Activated CD8-positive, alpha-beta memory T cell treated with anti-CD3 and anti-CD28 coated beads for 48 hours (primary cell): ENCODE measurements at places on chromosomes 2 and 18.

- DNase-seq = no peak
These were observed 17.2 kb downstream of the PCBP1 start for GRCh38 chr2:70104231-70105111.

GRCh38 chr18:67402543-67402942 lies 114.0 kb downstream of the DSEL start:
- DNase-seq = no peak

GRCh38 chr2:187232749-187233148 lies 215.3 kb downstream of the CALCRL start:
- no peak for DNase-seq

DNA sequence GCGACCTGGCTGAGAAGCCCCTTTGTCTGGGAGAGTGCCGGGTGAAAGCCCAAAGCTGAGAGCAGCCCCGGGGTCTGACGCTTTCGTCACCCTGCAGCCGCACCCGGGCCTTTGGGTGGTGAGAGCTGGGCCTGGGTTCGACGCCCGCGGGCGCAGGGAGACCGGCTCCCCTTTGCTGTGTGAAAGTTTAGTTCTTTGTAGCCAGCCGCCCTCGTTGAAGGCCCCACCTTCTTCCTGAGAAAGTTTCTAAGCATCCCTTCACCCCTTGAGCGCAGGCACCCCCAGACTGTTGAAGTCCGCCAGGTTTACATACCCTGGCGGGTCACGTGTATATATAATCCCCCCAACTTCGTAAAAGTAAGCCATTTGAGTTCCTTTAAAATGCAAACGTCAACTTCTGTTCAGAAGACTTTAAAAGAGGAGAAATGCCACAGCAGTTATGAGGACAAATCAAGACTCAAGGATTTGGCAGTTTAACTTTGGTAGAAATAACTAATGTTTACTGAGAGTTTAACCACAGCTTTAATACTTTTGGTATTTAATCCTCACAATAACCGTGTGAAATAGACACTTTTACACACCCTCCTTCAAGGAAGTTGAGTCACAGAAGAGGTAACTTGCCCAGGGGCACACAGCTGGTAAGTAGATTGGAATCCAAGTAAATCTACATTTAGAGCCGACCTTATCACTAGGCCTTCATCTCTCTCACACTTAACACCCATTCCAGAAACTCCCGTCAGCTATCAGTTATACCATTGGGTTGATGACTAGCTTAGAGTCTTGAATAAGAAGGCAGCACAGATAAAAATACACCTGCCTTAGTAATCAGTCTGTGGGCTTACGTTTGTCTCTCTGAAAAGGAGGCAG lies 1.1 kb upstream of the MBOAT2 start:
- DNase-seq = no peak

GRCh38 chr2:134504586-134505336 lies 214.0 kb downstream of the TMEM163 start:
- no peak for DNase-seq

GRCh38 chr18:44715245-44715644 lies 34.6 kb downstream of the SETBP1 start:
- DNase-seq = no peak

- no peak for DNase-seq
These were observed 317.2 kb downstream of the TSN start for GRCh38 chr2:122072666-122073065.

GRCh38 chr18:46712406-46712805 lies 44.4 kb downstream of the ST8SIA5 start:
- no peak for DNase-seq

DNA sequence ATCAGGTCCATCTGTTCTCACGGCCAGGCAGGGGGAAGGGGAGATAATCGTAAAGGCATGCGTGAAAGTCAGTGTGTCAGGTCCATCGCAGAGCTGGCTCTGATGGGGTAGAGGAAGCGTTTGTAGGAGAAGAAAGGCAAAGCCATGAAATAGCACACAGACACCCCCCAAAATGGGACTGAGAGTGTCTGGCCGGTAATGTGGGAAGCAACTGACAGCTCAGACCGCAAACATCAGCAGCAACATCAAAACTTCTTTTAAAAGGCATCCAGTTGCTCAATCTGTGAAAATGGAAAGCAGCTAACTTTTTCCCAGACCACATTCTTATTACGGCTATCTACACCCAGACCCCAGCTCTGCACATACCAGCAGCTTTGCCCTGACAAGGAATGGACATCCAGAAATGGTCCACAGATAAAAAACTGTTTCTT lies 232.6 kb downstream of the EN1 start:
- DNase-seq = no peak

GRCh38 chr2:235542733-235543127 lies 48.9 kb downstream of the AGAP1 start:
- DNase-seq = no peak

DNA sequence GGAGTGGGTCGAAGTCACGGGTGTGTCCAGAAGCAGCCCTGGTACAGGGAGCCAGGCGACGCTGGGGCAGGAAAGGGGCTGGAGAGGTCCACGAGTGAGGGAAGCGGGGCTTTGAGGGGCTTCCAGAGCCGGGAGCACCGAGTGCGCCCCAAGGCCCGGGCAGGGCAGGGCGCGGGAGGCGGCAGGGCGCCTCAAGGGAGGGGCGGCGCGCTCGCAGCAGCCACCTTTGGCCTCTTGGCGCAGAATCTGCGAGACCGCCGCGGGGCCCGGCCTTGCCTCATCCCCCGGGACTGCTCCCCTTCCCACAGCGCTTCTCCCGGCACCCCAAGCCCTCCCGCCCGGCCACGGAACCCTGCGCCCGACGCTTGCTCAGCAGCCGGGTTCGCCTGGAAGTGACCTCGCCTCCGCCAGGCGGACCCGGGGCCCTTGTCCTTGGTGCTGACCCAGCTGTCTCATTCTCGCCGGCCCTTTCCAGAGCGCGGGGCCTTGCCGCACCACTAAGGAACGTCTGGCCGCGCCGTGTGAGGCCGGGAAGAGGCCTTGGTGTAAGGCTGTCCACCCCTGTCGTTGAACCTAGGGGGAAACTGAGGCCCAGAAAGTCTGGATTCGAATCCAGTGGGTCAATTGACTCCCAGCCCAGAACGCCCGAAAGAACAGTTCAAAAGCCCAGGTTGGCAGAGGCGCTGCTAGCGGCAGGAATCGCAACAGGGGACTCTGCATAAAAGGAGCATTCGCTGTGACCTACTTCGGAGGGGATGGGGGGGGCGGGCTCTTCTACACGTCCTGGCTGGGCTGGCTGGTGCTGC lies 584 bp upstream of the DNER start:
- peak; percentile 3 for DNase-seq

GRCh38 chr2:216775043-216775453 lies 79.7 kb upstream of the IGFBP5 start:
- DNase-seq = no peak

- DNase-seq = no peak
These were observed 296 bp downstream of the TTC21B start for GRCh38 chr2:165953306-165953654.

DNA sequence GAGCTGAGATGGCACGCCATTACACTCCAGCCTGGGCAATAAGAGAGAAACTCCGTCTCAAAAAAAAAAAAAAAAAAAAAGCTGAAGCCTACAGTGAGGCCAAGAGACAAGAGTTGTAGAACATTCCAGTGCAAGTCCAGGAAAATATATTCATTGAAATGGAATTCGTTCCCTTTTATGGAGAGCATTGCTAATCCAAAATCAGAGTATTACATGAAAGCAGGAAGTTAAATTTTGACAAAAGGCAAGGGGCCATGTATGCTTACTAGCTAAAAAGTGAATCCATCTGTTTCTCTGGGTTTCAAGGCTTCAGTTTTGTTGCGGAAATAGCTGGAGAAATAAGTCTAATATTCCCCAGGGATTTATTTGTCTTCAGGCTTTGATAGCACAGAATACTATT lies 471.7 kb downstream of the THSD7B start:
- no peak for DNase-seq

DNA sequence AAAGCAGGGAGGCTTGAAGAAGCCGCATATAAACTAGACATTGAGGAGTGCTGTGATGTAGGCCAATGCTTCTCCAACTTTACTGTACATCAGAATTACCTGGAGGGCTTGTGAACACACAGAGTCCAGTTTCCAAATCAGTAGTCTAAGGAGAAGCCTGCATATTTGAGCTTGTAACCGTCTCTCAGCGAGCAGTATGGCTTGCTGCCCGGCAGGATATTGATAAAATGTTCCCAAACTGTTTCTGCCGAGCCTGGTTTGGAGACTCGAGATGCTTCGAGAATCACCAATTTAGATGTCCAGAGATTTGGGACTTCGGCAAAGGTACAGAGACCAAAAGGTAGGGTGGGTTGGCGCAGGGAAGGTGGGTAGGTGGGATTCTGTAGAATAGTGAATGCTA lies 11.0 kb upstream of the RAB31 start:
- no peak for DNase-seq

DNA sequence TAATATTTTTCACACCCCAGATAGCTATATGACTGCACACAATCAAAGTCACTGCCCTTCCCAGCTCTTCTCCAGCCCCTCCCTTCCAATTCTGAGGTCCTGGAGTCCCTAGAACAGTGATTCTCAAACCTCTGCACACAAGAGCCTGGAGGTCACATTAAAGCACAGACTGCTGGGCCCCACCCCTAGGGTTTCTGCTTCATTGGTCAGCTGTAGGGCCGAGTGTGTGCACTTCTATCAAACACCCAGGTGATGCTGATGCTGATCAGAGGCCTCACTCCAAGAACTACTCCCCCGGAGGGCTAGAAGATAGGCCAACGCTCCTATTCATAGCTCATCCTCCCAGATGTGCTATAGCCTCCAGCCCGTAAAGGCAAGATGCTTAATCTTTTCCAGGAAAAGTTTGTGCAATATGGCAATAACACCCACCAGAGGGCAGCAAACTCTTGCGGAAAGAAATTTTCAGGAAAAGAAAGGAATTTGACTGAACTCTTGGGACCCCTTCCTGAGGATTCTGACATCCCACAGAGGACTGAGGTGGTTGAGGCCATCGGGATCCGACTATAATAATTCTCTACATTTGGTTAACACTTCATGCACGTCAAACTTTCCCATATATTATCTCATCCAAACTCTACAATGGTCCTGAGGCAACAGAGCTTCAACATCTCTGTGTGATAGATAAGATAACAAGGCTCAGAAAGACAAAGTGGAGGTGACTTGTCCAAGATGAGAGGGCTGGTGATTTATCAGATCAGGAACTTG lies 194.2 kb upstream of the PKDCC start:
- no peak for DNase-seq

DNA sequence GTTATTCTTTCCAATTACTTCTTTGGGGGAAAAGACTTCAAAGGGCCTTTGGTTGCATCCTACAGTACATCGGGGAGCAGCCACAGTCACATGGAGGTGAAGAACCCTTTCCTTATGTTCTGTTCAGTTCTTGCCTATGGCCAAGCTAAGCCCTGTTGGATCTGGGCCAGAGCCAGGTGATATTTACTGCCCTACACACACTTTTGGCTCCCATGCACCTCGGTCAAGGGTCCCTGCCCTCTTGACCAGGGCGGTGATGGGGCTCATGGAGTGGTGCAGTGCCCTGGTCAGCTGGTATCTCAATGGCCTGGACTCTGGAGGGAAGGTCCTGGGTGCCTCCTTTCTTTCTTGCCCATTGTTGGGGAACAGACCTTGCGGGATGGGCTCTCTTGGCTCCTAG lies 98.7 kb downstream of the VAPA start:
- DNase-seq = no peak

- DNase-seq = no peak
These were observed 383.9 kb downstream of the TMEM182 start for GRCh38 chr2:103145739-103146138.

GRCh38 chr18:10530852-10531251 lies 5.0 kb downstream of the NAPG start:
- no peak for DNase-seq

- no peak for DNase-seq
These were observed 62.4 kb upstream of the LTBP1 start for GRCh38 chr2:32884346-32884745.

- DNase-seq = no peak
These were observed 158.8 kb downstream of the TMEFF2 start for GRCh38 chr2:192035731-192036442.

GRCh38 chr2:70686577-70687460 lies 81.2 kb downstream of the ADD2 start:
- DNase-seq = no peak

DNA sequence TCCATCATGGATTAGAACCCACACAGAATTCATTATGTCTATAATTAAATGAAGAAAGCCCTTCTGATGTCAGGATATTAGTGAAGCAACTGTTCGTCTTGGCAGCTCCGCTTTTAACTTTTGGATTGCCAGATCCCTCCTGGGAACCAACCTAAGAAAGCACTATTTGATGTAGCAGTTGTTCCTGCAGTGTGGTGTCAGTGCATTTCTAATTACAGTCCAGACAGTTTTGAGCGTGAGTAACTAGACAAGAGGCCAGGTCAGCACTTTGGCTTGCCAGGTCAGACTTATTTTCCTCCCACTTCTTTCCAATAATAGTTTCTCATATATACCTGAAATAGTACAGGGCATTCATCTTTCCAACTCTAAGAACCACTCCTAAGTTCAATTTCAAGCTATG lies 13.8 kb downstream of the NRXN1 start:
- DNase-seq = no peak

DNA sequence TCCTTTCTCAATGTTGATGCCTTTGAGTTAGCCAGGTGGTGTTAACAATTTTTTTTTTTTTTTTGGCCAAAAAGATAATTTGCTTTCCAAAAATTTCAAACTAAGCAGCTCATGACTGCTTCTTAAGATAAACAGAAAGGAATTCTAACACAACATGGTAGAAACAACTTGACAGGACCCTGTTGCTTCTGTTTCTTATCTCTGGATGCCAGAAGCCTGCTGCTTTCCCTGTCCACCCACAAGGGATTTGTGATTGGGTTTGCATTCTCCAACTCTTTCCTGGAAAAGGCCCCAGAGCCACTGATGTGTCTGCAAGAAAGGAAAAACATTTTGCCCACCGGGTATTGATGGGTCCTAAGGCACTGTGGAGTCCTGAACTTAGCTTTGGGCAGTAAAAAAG lies 217.2 kb upstream of the PKDCC start:
- no peak for DNase-seq

- no peak for DNase-seq
These were observed 86.9 kb downstream of the SLC25A12 start for GRCh38 chr2:171807119-171807518.

DNA sequence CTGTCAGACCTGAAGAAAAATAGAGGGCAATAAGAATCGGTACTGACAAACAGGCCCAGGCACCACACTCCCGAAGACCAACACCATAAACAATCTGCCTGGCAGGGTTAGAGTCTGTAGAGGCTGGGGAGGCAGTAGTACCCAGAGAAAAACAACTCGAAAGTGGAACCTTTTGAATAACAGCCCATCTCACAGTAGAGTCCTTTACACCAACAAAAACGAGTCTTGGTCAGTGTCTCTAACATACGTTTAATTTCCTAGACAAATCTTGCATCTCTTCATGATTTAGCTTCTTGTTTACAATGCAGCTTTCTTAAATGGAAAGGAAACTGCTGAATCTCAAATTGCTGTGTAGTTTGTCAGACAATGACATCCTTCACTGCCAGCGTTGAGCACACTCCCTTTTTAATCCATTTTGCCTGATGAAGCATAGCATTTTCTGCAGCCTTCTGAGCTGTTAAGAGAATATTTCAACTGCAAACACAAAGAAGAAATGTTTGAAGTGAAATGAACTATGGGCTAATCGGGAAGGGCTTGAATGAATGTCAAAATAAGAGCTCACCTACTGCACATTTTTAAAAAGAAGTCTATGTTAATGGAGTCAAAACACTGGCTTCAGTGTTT lies 73.1 kb upstream of the DSG1 start:
- no peak for DNase-seq

- no peak for DNase-seq
These were observed 2.1 kb downstream of the STK39 start for GRCh38 chr2:168245074-168245825.

GRCh38 chr2:166917415-166917814 lies 29.1 kb downstream of the XIRP2 start:
- DNase-seq = no peak

- no peak for DNase-seq
These were observed 57.3 kb upstream of the PSMD14 start for GRCh38 chr2:161250864-161251436.
